ENCODE measurements at places on chromosomes 2 and 18.

DNA sequence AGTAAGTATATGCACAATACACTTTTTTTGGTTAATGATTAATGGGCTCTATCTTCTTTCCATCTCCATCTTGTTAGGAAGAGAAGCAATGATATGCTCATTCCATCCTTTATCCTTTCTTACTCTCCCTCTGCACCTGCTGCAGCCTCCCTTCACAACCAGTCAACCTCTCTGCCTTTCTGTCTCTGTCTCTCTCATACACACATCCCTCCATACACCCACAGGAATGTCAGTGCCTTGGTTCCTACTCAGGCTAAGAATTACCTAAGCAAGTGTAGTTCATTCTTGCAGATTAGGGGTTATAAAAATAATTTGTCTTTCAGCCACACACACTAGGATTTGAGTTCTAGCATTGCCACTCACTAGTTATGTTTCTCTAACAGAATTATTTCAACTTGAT is 45.6 kb downstream of the MAP2 start:
- no peak for DNase-seq

- no peak for DNase-seq
These were observed 8.6 kb downstream of the ARHGEF33 start for GRCh38 chr2:38898256-38898655.

- DNase-seq: no peak
These were observed 11.3 kb upstream of the ERBB4 start for GRCh38 chr2:212549941-212550340.

GRCh38 chr2:180255981-180256380 is 248.9 kb upstream of the CWC22 start:
- DNase-seq: no peak

GRCh38 chr2:58629545-58630119 is 388.5 kb upstream of the FANCL start:
- no peak for DNase-seq
